ENCODE measurements at places on chromosomes 5 and 9. TPM values are rescaled to one million over a fixed set of nuclear protein-coding genes. Genes with fewer than 3 reads are reported as not detected.

GRCh38 chr5:145984072-145984471 lies 47.7 kb downstream of the SH3RF2 start:
- DNase-seq = no peak
- no peak overlapping the region for H3K27ac ChIP-seq
- no peaks in the 10 kb centered on the region for H3K27me3 ChIP-seq
- no peak overlapping the region for H3K4me3 ChIP-seq
- H3K36me3 ChIP-seq = no peaks in the 10 kb centered on the region
- no peaks in the 10 kb centered on the region for H3K4me1 ChIP-seq

DNA sequence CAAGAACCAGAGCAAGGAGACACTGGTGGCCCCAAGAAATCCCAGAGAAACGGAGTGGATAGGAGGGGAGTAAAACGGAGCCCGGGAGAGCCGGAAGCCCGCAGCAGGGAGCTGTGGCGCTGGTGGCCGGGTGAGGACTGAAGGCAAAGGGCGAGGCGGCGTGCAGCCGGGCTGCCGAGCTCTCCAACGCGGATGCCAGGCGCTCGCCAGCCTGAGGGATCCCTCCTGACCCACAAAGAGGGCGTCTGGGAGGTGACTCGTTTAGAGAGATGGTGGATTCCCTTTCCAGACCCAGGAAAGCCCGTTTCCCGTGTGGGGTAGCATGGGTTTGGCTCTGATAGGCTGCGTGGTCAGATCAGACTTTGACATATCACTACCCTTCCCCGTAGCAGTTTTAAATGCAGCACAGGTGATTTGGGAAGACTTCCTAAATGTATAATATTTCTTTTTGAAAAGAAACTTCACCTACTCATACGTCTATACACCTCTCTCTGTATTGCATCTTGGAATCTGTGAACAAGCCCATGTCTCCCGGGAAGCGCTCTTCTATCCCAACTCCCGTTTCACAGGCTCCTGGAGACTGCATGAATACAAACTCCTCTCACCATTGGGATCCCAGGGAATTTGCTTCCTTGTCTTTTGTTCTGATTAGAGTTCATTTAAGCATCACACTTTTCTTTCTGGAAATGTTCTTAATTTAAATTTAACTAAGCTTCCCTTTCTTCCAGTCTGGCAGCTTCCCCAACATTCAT lies 158.1 kb downstream of the C9orf152 start:
- DNase-seq = no peak
- no peaks in the 10 kb centered on the region for H3K36me3 ChIP-seq
- H3K4me1 ChIP-seq = peaks cover 22% of the 10 kb centered on the region
- H3K27me3 ChIP-seq = peaks cover 2% of the 10 kb centered on the region
- H3K27ac ChIP-seq = no peak overlapping the region

DNA sequence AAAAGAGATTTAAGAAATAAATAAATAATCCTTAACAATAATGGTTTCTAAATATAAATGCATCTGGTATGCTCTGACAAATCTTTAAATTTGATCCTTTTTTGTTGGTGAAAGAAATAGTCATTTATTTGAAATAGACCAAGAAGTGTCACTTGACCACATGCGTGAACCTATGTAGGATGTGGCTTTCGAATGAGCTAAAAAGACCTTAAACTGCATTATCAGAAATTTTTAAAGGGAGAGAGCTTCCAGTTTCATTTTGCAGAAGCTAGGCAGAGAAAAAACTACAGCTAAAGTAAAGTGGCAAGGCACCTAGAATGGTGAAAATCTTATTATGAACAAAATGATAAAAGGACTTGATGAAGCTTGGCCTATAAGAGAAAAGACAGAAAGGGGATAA lies 309.2 kb upstream of the EFNA5 start:
- no peaks in the 10 kb centered on the region for H3K36me3 ChIP-seq
- no peaks in the 10 kb centered on the region for H3K4me1 ChIP-seq
- H3K27me3 ChIP-seq = no peaks in the 10 kb centered on the region
- no peak for DNase-seq

DNA sequence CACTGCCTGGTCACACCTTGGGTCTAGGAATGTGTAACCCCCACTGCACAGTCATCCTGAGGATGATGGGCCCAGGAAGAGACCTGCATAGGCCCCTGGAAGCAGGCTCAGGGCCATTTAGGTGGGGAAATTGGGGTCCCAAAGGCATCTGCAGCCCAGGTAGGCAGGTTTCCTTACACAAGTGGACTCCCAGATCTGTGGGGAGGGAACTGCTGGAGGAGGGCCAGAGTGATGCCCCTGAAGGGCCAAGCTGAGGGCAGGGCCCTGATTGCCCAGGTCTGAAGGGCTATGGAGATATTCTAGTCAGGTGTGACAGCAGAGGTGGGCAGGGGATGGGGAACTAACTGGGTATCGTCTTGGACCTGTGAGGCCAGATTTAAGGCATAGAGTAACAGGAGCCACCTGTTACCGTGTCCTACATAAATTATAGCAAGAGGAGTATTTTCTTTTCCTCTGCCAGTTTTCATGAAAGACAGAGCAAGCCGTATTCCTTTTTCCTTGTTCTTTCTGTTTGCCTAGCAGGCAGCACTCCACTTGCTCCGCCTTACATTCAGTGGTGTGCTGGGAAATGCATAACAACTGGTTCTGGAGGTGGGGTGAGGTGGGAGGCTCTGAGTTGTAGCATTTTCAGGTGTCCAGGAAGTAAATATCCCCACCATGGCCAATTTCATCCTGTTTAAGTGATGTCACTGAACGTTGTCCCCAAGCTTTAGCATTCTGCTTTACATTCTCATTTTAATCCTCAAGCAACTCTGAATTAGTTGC lies 41.3 kb downstream of the PPARGC1B start:
- no peaks in the 10 kb centered on the region for H3K36me3 ChIP-seq
- no peak overlapping the region for H3K4me3 ChIP-seq
- no peak overlapping the region for H3K27ac ChIP-seq
- peaks cover 2% of the 10 kb centered on the region for H3K4me1 ChIP-seq
- no peaks in the 10 kb centered on the region for H3K27me3 ChIP-seq
- no peak for DNase-seq

GRCh38 chr9:3329361-3329760 lies 196.4 kb downstream of the RFX3 start:
- no peaks in the 10 kb centered on the region for H3K27me3 ChIP-seq
- no peak overlapping the region for H3K4me3 ChIP-seq
- no peaks in the 10 kb centered on the region for H3K4me1 ChIP-seq
- no peak for DNase-seq
- no peak overlapping the region for H3K27ac ChIP-seq
- H3K36me3 ChIP-seq = no peaks in the 10 kb centered on the region

DNA sequence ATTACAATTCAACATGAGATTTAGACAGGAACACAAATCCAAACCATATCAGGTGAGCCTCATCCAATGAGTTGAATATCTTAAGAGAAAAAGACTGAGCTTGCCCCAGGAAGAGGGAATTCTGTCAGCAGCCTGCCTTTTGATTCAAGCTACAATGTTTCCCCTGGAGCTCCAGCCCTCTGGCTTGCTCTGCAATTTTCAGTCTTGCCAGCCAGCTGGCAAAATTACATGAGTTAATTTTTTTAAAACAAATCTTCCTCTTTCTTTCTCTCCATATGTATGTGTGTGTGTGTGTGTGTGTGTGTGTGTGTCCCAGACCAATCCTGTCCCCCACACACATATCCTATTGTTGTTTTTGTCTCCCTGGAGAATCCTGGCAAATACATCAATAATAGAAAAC lies 313.2 kb downstream of the CDH10 start:
- H3K4me3 ChIP-seq = no peak overlapping the region
- no peaks in the 10 kb centered on the region for H3K36me3 ChIP-seq
- no peaks in the 10 kb centered on the region for H3K4me1 ChIP-seq
- no peak for DNase-seq
- H3K27me3 ChIP-seq = no peaks in the 10 kb centered on the region

The SOX30 gene
- total RNA-seq = 0.09 TPM

The GLRA1 gene
- not detected for total RNA-seq

The ADRB2 gene
- 1.6 TPM for total RNA-seq

Data from CD8-positive, alpha-beta memory T cell (primary cell).